ENCODE measurements at places on chromosomes 5 and 9.

DNA sequence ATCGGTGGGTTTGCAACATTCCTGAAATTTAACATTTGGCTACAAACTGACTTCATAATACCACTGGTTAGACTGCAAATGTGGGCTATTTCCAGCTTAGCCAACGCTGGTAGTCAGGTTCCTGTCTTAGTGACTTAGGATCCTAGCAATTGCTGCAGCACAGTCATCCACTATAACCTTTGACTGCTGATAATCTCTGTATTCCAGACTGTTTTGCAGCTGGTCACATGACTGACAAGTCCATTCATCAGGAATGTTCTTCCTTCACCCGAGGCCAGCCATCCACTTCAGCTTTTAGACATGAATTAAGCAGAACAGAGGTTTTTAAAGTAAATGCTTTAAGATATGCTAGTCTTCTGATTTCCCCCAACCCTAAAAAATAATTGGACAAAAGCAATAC, 425.9 kb upstream of the MPDZ start:
- DNase-seq: no peak

DNA sequence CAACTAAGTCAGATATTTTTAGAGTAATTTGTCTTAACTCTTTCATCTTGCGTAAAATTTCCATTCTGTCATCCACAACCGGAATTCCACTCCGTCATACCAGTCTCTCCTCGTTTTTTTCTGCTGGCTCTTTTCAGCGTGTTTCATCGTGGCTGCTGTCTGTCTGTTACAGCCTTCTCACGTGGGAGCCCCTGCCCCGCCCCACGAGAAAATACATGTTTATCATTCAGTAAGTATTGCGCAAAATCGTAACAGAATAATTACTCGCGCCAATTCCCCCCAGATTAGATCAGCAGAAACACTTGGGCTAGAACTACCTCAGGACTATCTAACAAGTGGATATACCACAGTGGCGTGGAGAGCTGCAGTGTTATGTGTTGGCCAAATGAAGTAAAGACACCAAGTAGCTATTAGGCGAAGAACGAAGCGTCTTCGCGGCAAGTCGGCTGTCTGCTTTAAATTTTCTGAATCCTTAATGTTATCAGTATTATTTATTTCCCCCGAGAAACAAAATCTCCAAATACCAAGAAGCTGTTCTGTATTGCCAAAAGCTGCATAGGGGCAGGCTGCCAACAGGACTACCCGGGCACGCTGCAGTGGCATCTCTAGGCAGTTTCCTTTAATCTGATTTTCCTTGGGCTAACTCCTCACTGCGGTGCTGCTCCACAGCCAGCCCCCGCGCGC, 566 bp upstream of the FOCAD start:
- peak; percentile 40 for DNase-seq

GRCh38 chr5:2280318-2280717, 397.6 kb upstream of the IRX4 start:
- no peak for DNase-seq

DNA sequence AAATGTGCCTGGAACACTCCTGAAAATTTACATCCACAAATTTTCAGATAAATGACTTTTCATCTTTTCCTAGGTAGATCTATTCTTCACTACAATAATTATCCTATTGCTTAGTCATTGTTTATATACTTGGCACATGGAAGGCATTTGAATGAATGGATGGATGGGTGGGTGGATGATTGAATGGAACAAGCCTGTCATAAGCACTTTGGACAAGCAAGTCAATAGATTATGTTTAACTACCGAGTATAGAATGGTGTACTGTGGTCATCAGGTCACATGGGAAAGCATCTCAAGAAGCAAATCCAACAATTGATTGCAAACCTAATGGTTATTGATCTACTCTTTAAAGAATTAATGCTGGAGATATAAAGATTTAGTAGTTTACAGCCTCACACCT, 114.4 kb upstream of the DMRTA1 start:
- no peak for DNase-seq

DNA sequence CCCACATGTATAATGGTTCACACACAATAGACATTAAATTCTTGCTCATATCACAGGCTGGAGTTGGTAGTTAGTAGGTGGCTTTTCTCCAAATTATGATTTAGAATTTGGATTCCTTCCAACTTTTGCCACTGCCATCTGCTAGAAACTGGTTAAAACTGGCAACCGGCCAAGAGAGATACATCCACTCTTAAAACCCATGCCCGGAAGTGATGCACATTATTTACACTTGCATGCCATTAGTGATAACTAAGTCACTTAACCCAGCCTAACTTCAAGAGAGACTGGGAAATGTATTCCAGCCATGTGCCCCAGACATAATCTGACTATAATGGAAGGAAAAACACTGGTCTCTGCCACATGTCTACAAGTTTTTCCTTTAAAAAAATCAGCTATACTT, 395.7 kb upstream of the SEMA6A start:
- no peak for DNase-seq
